ENCODE measurements at places on chromosomes 1 and 21.

GRCh38 chr1:80892539-80892938, 908.2 kb upstream of the ADGRL2 start:
- no peak for DNase-seq

GRCh38 chr21:34526618-34527290, 14.7 kb upstream of the KCNE1 start:
- no peak for DNase-seq

DNA sequence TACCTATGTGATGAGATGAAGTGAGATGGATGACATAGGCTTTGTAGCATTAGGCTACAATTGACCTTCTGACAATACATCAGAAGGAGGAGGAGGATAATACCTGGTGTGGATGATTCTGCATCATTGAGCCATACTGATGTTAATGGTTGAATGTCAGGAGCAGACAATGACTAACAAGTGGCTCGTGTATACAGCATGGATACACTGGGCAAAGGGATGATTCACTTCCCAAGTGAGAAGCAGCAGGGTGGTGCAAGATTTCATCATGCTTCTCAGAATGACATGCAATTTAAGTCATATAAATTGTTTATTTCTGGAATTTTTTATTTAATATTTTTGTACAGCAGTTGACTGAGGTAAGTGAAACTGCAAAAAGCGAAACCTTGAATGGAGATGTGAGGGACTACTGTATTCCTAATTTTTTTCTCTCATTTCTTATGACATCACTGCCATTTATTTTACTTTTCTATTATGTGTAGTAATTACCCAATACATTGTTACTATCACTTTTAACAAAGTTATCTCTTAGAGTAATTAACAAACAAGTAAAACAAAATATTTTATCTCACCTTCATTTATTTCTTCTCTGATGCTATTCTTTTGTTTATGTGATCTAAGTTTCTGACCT, 34.4 kb upstream of the COP1 start:
- DNase-seq = no peak

- no peak for DNase-seq
Measured at GRCh38 chr21:34613679-34614627, 960 bp downstream of the RCAN1 start.

GRCh38 chr1:227759341-227760300, 24.4 kb downstream of the SNAP47 start:
- DNase-seq = no peak

- DNase-seq = no peak
Measured at GRCh38 chr1:80036690-80037432, 1030.3 kb upstream of the ADGRL4 start.

DNA sequence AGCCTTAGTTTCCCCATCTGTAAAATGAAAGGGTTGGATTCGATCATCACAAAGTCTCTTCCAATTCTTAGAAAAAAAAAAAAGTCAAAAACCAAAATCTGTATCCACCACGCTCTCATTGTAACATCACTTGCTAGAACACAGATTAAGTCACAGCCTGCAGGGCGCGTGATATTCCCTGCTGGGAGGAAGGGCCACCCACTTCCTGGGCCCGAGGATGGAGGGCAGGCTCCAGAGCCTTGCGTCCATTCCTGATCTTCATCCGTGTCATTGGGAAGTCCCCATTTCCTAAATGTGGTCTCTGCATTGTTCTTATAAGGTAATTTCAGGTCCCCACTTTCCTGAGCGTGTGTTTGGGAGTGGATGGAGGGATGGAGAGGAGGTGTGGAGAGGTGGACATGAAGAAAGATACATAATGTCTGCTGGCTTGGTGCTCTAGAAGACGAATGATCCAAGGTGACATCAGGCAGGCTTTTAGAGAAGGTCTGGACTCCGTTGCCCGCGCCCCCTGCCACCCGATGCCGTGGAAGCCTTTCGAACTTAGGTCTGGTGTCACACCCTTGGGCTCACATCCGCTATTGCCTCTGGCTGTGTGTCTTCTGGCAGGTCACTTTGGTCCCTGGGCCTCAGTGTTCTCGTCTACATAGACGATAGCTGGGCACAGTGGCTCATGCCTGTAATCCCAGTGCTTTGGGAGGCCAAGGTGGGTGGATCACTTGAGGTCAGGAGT, 56.1 kb downstream of the ATP5PO start:
- DNase-seq = no peak
